ENCODE measurements at places on chromosomes 6 and 20.
A peak's percentile ranks its signal among the peaks of the same experiment; 100 is the strongest.

DNA sequence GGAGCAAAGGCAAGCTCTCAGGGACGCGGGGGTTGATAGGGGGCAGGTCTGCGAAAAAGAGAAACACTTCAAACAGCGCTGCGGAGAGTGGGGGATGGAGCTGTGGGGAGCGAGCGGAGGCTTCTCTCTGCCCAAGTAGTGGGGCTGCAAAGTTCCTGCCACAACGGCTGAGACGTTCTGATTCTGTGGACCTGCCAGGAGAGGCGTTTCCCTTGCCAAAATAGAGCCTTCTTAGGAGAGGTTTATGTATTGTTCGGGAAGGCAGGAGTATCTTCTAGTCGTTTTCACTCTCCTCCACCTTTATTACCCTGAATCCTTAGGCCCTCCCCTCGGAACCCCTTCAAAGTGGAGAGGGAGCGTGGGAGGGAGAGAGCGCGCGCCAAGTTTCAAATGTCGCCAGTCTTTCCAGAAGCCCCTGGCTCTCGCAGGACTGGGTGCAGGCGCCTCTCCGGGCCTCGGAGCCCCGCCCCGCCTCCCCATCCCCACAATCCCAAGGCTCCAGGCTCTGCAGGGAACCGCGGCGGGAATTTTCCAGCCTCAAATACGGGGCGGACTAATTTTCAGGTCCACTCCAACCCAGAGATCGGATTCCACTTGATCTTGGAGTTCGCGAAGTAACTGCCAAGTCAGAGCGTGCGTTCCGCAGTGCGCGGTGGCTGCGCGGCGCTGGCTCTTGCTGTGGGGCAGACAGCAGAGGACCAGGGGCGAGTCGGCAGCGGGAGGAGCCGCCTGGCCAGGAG lies 10.0 kb upstream of the POU3F2 start:
- no peak for DNase-seq

DNA sequence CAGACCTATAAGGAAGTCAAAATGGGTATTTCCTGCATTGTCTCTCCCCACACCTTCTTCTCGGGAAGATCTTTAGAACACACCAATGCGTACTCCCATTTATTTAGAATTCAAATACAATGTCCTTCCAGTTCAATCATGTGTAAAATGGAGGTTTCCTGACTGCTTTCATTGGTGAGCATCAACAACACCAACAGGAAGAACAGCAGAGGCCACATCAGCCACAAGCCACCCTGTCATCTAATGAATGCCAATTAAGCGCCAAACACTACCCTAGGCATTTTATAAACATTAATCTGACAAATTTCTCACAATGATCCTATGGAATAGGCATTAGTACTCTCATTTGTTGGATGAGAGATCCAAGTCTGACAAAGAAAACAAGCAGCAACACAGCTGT lies 68.4 kb upstream of the SMLR1 start:
- no peak for DNase-seq

- no peak for DNase-seq
Observed at GRCh38 chr20:4318891-4319290, 303.5 kb upstream of the RNF24 start.

DNA sequence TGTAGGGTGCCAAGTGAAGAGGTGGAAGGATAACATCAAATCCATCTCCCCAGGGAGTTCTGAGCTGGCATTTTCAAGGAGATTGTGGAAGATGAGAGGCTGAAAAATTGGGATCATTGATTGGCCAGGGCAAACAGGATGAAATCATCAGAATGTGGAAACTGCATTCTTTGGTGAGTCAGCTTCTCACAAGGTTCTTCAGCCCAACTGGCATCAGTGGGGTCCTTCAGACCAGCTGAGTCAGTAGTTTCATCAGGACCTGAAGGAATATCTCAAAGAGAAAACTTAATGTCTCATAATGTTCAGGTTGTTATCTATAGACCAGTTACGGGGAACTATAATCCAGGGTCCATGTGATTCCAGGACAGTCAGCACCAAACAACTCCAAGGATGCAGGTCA lies 195.8 kb downstream of the HAO1 start:
- DNase-seq, result no peak

DNA sequence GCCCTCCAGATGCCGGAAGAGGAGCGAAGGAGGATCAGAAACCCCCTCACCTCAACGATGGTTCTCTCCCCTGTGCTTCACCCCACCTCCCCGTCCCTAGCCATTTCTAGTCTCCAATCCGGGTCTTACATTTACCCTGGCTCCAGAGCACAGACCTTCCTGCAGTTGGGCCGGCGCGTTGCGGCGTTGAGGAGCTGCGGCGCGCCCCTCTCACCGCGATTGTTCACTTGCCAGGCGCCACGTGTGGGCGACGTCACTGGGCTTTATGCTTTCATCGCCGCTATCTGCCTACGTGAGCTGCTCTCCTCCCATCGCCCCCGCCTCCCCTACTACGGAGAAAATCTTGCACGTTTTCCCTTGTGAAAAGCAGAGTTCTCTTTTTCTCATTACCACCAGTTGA lies at the start of gene CRISP2:
Gene CRISP2, minus strand, starts transcription at position 198 of the 400 bp plus-strand sequence. CDS start 4,347 bp downstream, outside the sequence.
- DNase-seq, result no peak

GRCh38 chr6:34362909-34363680 lies 29.4 kb downstream of the NUDT3 start:
- DNase-seq, result no peak

DNA sequence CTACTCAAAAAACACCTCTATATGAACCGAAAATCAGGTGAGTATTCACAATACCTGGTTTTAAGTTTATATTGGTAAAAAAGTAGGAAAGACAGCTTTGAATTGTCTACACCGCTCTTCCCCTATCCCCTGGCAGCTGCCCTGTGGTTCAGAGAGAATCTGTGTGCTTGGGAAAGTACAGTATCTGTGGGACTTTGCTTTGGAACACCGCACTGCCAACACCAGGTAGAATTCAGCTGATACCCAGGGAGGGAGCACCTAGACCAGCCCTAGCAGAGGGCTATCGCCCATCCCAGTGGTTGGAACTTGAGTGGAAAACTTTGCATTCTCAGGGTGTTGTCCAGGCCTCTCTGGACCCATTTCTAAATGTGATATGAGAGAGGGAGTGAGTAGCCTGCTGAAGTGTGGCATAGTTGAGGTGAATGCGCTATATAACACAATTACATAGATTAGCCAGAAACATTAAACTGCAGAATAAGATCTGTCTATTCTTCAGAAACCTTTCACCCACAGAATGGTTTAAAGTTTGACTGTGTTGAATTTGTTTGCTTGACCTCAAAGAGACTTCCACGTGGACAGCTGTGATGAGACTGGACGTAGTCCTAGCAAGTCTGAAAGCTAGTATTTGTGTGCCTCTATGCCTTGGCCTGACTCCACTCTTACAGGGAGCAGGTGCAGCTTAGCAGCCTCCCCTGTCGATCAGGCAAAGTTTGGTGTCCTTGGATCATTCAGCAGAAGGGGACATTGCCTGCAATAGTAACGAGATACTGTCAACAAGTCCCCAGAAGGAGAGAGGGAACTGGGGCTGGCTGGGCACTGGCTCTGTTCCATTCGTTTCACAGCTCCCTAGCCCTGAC lies 11.5 kb upstream of the MPC1 start:
- DNase-seq, result no peak

- no peak for DNase-seq
Observed at GRCh38 chr6:121917263-121917829, 481.9 kb downstream of the GJA1 start.

DNA sequence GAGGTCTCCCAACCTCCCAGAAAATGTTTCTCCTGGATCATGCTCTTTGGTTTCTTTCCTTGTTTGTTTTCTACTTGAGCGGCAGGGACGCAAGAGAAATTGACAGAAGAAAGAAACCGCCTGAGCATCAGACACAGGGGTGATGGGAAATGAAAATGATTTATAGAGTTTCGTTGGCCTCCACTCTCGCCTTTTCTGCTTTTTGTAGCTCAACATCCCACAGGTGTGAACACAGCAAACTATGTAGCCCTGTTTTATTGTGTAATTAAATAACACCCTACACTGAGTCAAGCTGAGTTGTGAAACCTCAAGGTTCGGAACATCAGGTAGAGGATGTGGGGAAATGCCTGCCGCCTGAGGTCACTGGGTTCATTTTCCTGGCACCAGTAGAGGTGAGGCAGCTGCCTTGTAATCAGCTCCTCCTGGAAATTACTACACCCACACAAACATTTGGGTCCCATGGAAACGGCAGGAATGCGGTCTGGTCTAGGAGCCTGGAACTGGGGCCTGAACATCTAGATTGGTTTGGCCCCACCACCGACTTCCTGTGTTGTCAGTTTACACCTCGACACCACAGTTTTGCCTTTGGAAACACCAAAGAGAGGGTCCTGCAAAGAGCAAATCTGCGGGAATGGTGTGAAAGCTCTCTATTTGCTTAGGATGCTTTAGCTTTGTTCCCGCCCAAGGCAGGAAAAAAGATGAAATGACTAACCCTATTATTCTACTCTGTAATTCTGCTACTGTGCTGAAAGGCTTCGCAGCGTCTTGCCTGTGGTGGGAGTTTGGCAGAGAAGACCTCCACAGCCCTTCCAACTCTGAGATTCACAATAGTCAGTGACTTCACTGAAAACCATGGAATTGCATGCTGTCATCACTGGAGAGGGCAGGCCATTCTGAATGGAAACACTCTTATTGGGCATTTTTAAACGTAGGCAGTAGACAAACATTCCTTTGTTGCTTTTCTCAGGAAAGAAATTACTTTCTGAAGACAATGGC lies 53.0 kb downstream of the ADAT2 start:
- DNase-seq, result peak; percentile 7

DNA sequence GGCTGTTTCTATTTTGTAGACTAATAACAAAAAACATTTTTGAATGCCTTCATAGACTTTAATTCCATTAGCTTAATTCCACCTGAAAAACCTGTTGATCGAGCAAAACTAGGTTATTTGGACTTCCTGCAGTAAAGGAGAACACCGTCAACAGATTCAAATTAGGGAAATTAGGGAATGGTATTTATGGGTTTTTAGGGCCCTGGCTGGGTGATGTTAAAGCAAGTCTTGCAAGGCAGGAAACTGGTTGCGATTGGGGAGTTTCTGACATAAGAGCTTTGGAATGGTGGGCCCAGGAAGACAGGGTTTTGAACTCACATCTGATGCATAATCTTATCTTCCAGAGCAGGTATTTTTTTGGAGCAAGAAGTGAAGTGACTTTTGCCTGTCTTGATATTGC lies 40.1 kb upstream of the TFAP2C start:
- no peak for DNase-seq

- DNase-seq, result no peak
Observed at GRCh38 chr6:69623357-69623756, 173.5 kb downstream of the LMBRD1 start.

DNA sequence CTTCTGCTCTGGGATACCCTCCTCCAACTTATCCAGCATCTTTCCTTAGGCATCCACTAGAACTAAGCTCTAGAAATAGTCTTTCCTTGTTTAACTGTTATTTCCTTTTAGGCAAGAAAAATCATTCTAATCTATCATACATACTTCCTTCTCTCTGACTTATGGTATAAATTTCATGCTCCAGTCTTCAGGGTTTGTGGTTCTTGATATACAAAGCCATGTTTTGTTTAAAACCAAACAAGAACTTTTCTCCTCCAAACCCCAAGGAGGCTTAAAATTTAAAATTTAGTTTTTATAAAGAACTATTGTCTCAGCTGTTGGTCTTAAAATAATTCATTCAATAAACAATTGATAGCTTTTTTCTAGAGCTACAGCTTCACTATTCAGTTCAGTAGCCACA lies 77.2 kb downstream of the CD164 start:
- no peak for DNase-seq

Measured in stimulated activated CD8-positive, alpha-beta memory T cell treated with anti-CD3 and anti-CD28 coated beads, Interleukin-4, amount 100 ng/mL, for 24 hours (primary cell).